Thyroid gland (tissue), 4 donors: ENCODE measurements at places on chromosomes 12 and 14. TPM values are rescaled to one million over a fixed set of nuclear protein-coding genes. Genes with fewer than 3 reads are reported as not detected.
A peak's percentile ranks its signal among the peaks of the same experiment; 100 is the strongest.

The IL22 gene
- total RNA-seq, result not detected

The NTS gene
- 0.81 TPM for total RNA-seq

GRCh38 chr14:51619561-51619960 lies 32.1 kb upstream of the FRMD6 start:
- no peak for DNase-seq

The CDKN3 gene
- total RNA-seq, result 8.2 TPM

The COL2A1 gene
- not detected for total RNA-seq

The SLIRP gene
- total RNA-seq, result 209 TPM

The COX8C gene
- total RNA-seq, result not detected

DNA sequence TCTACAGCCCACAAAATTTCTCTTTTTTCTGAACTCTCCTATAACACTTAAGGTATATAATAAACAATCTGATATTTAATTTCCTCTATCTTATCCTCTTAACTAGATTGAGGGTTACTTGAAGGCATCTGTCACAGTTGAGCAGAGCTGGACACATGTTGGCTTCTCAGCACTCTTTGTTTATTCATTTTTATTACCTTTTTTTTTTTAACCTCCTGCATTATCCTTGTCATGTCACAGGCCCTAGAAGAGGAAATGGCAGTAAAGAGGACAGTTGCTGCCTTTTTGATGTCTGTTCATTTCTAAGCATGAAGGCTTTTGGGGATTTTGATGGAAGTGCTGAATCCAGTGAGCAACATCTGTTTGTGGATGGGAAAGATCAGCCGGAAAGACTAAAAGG lies 32.5 kb upstream of the EVL start:
- DNase-seq, result no peak

- DNase-seq, result no peak
These were observed 9.0 kb upstream of the HOXC6 start for GRCh38 chr12:54019091-54019811.

GRCh38 chr12:69639400-69640016 lies 28.8 kb upstream of the LRRC10 start:
- peak; percentile 44 for DNase-seq

DNA sequence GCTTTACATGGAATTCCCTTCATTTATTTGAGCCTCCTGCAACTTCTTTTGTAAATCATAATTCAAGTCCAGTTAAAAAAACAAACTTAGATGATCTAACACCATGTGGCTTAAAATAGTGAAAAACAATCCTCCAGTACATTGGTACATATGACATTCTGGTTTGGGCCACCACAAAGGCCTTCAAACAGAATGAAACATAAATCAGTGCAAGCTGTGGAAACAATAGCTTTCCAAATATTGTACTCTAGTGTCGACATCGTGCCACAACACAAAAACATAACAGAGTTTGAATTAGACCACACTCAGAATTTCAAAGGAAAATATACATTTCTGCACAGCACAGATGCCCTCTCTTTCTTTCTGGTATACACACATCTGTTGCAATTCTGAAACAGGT lies 751.3 kb downstream of the SLC6A15 start:
- DNase-seq, result no peak

The SLC38A4 gene
- 1.8 TPM for total RNA-seq

The CFAP54 gene
- total RNA-seq, result 4.9 TPM

GRCh38 chr12:106814714-106815113 lies 40.2 kb downstream of the RIC8B start:
- DNase-seq, result no peak

DNA sequence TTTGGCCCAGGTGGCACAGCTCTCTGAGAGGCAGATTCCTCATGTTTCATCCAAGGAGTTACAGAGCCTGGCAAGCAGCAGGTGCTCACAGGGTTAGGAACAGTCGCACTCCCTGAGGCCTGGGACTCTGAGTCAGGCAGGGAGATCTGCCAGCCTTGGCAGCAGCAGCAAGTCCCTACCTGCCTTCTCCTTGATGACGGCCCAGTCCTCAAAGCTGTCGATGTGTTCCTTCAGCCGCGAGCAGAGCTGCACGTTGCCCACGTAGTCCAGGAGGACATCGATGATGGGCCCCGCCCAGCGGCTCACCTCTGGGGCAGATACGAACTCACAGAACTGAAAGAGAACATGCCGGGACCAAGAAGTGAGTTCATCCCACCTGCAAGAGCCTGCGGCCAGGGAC lies 10.4 kb downstream of the FAM181A start:
- no peak for DNase-seq

DNA sequence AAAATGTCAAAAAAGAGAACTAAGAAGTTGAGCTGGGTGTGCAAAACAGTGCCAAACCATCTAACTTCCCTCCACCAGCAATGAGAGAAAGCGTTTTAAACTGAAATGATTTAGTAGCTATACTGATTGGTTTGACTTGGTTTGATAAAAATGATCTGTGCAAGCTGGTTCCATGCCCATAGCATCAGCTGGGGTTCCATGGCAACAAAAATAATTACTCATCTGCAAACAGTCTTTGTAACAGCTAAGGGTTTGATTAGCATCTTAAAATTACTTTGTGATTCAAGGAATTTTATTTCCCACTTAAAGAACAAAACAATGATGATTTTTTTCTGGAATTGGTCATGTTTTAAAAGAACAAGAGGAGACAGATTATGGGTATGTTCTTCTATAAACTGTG lies 15.0 kb upstream of the BICD1 start:
- no peak for DNase-seq

DNA sequence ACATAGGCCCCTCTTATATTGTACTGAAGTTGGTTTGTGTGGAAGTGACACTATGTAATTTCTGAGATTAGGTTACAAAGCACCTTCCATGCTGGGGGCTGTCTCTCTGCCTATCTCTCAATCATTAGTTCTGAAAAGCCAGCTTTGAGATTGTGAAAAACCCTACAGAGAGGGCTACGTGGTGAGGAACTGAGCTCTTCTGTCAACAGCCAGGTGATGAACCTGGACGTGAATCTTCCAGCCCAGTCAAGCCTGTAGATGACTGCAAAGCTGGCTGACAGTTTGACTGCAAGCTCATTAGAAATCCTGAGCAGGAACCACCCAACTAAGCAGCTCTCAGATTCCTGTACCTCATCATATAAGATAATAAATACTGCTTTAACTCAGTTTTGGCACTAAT lies 36.3 kb upstream of the BBS10 start:
- DNase-seq, result no peak

DNA sequence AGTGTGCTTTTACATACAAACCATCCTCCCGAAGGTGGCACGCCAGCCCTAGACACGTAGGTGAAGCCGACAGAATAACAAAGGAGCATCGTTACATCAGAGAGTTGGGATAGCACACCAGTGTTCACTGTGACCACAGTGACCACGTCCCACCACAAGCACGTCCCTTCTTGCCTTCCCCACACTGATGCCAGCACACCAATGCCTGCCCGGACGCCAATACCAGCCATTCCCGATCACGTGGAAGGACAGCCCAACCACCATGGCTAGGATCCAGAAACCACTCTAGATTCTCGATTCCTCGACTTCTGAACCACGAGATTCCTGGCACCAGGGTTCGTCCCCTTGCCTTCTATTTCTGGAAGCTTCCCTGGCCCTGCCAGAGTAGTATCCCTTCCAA lies 48.0 kb upstream of the GPR68 start:
- no peak for DNase-seq

DNA sequence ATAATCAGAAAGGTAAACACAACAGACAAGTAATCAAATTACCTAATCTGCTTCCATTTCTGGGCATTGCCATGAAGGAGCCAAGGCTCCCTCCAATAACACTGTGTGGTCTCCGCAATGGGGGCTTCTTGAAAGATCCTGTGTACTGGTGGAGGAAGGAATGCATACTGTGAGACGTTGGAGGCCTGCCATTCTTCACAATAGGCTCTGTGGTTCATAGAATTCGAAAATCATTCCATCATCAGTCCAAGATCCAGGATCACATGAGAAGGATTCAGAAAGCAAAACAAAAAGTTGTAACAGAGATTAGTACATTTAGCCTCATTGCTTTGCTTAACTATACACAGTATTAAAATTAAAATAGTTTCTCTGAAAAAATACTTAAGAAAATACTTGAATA lies 76.3 kb downstream of the CDK17 start:
- DNase-seq, result no peak

The TRAFD1 gene
- total RNA-seq, result 34.4 TPM

The ISM2 gene
- not detected for total RNA-seq
